Activated T-cell treated with anti-CD3 and anti-CD28 coated beads for 24 hours (primary cell): ENCODE measurements at places on chromosomes 2 and 18.

- DNase-seq: no peak
Measured at GRCh38 chr2:133848111-133848649, 279.9 kb upstream of the NCKAP5 start.

- DNase-seq: no peak
Measured at GRCh38 chr18:51603111-51603510, 405.6 kb upstream of the MEX3C start.

GRCh38 chr2:29390136-29390535 is 274.9 kb downstream of the CLIP4 start:
- no peak for DNase-seq

DNA sequence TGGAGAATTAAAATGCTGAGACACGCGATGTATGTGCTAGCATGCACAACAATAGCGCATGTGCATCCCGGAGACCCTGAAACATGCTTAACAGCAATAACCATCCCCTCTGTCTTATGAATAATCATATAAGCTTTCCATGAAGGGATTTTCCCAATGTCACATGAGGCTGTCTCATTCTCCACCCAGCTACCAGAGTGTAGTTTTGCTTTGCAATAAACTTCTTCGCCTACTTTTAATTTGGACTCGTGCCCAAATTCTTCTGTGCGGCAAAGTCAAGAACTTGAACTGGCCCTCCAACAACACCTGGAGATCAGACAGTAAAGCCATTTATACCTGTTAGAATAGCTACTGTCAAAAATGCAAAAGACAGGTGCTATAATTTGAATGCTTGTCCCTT is 15.5 kb downstream of the LYG1 start:
- DNase-seq: no peak

DNA sequence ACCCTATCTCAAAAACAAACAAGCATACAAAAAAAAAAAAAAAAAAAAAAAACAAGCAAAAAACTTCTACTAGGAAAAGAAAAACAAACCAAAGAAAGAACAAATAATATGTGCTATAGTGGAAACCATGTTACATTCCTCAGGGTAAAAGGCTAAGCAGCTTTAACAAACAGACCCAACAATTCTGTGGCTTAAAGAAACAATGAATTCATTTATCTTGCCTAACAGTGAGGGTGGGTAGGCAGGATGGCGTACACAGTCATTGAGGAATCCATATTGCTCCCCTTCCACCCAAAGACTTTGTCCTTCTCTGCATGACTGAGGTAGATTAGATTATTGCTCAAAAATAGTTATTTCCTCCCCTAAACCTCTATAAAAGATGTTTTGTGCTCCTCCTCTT is 63.1 kb upstream of the ITGA6 start:
- DNase-seq: no peak

- no peak for DNase-seq
Measured at GRCh38 chr2:235894839-235895238, 273.3 kb downstream of the GBX2 start.

- DNase-seq: no peak
Measured at GRCh38 chr18:13183790-13184189, 34.8 kb upstream of the LDLRAD4 start.

DNA sequence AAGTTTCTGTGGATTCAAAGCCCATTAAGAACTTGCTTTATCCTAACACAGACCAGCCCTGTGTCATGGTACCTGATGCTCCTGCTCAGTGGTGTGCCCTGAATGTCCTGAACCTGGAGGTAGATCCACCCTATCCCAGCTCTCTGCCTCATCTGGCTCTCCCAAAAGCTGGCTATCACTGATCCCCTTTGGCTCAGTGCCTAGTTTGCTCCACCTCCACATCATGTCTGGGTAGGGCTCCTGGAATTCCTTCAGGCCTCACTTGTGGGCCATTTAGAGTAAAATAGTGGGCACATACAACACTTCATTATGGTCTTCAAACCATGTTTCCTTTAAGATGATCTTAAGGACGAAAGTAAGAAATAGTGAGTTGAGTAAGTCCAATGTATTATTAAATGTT is 4.8 kb upstream of the ABCB11 start:
- DNase-seq: no peak

DNA sequence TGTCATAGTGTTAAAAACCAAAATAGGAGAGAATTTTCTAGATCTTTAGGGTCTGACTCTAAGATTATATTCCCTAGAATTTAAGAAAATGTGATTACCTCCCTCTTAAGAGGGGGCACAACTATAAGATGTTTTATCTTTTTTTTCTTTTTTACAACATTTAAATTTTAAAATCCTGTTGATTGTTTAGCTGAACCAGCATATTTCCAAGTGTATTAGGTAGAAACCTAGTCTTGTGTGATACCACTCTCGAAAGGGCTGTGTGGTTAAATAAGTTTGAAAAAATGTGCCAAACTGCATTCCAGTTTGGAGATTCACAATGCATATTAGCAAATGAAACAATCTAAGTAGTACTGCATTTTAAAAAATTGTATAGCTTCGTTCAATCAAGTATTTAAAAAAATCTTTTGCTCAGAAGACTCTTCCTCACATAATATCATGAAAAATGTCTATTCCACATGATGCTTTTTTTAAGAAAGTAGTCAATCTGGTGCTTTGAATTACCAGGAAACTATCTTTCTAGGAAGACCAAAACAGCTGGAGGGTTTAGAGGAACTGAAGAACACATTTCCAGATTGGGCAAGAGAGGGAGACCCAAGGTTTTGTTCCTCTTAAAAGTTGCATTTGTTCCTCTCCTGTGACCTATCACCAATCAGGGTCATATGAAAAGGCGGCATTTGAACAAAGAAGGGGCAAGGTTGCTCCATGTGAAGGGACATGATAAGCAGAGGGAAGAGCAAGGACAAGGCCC is 98.8 kb downstream of the DPP4 start:
- no peak for DNase-seq

DNA sequence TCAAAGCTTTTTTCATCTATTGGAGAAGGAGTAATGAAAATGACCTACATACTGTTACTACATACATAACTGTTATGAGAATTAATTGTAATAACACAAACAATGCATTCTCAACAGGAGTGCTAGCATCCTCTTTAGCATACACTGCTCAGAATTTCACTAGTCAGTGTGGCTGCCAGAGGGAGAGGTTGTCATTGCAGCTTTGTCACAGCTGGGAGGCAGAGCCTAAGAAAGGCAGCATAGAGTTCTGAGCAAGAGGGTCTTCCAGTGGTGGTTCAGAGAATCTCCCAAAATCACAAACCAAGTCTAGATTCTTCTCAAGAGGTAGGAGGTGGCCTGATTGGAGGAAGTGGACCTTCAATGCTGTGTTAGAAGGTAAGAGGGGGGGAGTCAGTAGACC is 286.7 kb upstream of the CYRIA start:
- no peak for DNase-seq

DNA sequence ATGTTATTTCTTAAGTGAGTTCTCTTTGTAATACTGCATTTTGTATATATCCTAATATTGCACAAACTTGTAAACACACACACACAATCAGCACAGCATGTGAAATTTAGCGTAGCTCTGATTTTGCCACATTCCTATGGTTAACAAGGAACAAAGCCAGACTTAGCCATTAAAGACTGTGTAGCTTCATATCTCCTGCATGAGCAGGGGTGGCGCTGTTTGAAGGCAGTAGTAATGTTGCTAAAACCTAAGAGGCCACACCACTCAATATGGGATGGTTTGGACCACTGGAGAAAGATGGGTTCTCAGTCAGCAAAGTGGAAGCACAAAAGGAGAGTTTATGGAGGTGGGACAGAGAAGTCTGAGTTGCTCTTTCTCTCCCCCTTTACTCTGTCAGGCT is 61.1 kb upstream of the RND3 start:
- no peak for DNase-seq

- no peak for DNase-seq
Measured at GRCh38 chr2:80437959-80438358, 133.4 kb upstream of the LRRTM1 start.

GRCh38 chr2:208783184-208783583 is 376.6 kb downstream of the PTH2R start:
- DNase-seq: no peak

DNA sequence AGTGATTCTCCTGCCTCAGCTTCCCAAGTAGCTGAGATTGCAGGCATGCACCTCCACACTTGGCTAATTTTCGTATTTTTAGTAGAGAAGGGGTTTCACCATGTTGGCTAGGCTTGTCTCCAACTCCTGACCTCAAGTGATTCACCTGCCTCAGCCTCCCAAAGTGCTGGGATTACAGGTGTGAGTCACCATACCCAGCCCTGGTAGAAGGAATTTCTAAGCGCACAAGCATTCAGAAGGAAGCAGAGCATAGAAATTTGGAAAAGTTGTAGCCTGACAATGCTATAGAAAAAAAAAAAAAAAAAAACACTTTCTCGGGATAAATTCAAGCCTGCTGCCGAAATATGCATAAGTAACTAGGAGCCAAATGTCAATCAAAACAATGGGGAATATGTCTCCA is 249.4 kb downstream of the GRB14 start:
- no peak for DNase-seq

GRCh38 chr2:47653902-47654789 is 128.8 kb upstream of the MSH6 start:
- DNase-seq: no peak

DNA sequence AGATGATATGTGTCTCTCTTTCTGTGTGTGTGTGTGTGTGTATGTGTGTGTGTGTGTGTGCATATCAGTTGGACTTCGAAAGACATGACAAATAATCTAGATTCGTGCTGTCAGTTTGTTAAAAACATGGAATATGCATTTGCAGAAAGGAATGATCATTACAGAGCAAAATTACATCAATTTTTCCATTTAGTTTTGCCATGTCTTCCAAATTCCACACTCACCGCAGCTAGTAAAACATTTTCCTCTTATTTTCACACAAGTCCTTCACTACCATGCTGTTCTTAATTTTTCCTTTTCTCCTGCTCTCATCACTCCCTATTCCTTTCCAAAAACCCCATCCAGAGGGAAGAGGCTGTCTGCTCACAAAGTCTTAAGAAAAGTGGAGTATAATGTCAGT is 1191.4 kb upstream of the SLC39A10 start:
- DNase-seq: no peak

DNA sequence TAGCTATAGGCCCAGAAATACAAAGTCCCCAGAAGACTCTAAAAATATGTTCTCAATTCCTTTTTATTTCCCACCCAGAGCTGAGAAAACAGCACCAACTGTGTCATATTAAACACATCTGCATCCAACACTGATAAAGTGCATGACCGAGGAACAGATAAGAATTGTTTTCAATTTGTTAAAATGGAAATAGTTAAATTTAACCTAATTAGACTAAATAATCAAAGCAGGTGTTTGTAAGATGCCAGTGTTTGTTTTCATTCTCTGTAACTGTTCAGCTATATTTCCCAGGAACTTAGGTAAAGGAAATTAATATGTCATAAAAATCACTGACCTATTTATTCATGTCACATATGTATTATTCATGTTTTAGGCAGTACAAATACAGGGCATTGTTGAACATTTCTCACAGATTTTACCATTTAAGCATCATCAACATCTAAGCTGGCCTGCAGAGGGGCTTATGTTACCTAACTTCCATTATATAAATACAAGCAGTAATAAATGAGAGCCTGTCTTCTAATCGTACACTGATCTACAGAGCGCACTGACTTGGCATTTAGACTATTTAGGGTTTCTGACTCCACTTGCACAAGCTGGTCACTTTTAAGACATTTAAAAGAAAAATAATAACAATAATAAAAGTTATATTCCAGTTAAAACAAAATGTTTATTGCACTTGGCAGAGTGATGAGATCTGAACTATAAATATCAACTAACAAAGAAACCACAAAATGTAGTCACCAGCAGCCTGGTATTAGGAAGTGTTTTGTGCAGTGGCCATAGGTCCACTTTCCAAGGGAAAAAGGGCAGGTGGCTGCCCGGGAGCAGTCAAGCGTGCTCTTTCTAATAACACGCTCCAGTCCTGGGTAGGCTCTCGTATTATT is 86.6 kb upstream of the ZFP36L2 start:
- DNase-seq: no peak

DNA sequence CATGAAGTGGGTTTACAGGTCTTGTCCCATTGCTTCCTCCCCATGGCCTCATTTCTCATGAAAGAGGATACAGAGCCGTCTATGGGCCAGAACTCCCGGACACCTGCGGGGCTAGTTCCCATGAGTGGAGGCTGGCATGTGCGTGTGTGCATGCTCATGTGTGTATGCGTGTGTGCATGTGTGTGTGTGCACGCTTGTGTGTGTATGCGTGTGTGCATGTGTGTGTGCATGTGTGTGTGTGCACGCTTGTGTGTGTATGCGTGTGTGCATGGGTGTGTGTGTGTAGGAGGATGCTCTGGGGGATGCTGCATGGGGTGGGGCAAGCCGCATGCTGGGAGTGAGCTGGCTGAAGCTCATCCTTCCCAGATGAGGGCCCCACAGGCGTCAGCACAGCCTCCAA is 20.8 kb downstream of the INHBB start:
- no peak for DNase-seq

DNA sequence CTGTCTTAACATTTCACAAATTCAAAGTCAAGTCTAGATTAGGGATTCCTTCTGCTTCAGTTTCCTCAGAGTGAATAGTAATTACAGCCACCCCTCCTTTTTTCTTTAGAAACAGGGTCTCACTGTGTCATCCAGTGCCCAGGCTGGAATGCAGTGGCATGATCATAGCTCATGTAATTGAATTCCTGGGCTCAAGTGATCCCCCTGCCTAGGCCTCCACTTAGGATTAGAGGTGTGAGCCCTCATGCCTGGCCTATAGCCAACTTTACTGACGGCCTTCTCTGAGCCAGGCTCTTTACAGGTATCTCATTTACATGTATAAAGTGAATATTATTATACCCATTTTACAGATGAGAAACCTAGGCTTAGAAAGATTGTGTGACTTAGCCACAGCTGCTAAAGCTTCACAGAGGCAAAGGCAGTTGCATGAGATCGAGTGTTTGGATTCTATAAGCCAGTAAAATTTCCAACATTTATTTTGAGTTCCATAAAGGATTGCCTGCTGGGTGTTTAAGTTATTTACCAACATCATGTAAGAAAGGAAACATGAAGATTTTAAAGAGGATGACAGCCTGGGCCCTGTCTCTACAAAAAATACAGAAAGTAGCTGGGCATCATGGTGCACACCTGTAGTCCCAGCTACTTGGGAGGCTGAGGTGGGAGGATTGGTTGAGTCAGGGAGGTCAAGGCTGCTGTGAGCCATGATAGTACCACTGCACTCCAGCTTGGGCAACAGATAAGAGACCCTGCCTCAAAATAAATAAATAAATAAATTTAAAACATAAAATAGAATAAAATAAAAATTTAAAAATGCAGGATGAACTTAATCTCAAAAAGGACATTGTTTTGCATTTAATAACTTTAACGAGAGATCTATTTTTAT is 1.8 kb downstream of the ENOSF1 start:
- DNase-seq: no peak

DNA sequence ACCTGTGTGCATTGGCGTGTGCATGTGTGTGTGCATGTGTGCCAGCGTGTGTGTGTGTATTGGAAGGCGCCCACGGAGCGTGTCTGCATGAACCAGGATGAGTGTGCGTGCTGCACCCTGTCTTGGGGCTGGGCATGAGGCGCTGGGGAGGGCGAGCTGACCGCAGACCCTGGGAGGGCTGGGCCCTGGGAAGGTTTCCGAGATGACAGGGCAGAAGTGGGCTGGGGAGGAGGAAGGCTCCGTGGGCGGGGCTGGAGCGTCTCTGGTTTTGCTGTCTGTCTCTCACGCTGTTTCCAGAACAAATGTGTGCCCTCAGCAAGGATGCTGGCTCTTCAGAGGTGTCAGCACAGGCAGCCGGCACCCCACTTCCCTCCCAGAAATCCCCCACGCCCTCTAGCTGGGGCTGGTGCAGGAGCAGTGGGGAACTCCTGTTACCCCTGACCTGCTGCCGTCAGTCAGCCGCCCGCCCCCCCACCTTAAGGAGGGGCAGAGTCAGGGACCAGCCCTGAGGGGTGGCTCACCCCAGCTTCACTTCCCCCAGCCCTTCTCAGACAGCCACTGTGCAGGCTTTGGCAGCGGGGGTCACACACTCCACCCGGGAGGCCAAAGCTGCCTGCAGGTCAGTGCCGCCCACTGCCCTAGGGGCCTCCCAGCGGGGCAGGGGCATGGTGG is at the start of gene GPR35:
TSS of gene GPR35 (plus strand) at position 531 of the 672 bp plus-strand sequence. CDS start 4,473 bp downstream, outside the sequence.
- DNase-seq: peak; percentile 63
